ENCODE measurements at places on chromosomes 4 and X.

GRCh38 chr4:26943391-26943790 lies 82.8 kb downstream of the STIM2 start:
- no peak for DNase-seq

DNA sequence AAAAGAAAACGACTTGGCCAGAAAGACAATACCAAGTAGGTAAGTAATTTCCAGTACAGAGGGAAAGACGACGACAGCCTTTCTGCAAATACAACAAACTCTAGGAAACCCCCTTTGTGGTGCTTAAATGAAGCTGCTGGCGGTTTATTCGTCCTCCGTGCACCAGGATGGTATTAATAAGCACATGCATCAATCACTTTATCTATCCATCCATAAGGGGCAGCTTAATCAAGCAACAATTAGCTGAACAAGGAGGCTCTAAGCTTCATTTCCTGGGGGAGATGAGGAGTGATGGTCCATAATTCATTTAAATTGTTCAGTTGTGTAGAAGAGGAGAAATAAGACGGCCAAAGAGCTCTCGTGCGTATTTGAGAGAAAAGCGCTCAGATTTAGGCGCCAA lies 26.2 kb downstream of the IRF2 start:
- no peak for DNase-seq

GRCh38 chr4:112318239-112319142 lies 21.3 kb downstream of the ALPK1 start:
- no peak for DNase-seq

GRCh38 chrX:153610836-153611213 lies 11.9 kb upstream of the CCNQ start:
- no peak for DNase-seq

- DNase-seq: no peak
Measured at GRCh38 chr4:56222514-56222913, 164.8 kb downstream of the AASDH start.

GRCh38 chrX:9851890-9852289 lies 65.7 kb downstream of the SHROOM2 start:
- DNase-seq: no peak

DNA sequence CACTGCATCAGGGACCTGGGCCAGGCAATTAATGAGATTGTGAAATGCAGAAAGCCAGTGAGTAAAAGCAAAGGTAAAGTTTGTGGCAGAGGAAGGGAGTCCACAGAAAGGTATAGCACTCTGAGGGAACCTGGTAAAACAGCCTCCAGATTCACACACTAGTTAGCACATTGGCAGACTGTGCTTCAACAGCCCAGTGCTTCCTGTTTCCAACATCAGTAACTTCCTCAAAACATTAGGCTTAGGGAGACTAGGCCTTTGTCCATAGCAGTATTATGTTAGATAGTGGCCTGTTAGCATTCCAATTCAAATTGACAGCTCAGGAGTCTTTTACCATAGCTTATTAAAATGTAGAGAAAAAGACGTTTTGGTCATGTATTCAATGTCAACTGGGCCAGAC lies 582.6 kb upstream of the ACTRT1 start:
- DNase-seq: no peak

- no peak for DNase-seq
Measured at GRCh38 chr4:64538219-64538618, 129.0 kb upstream of the TECRL start.

- no peak for DNase-seq
Measured at GRCh38 chr4:129622566-129622965, 526.6 kb downstream of the C4orf33 start.

- no peak for DNase-seq
Measured at GRCh38 chr4:144968606-144969005, 129.4 kb downstream of the ANAPC10 start.

DNA sequence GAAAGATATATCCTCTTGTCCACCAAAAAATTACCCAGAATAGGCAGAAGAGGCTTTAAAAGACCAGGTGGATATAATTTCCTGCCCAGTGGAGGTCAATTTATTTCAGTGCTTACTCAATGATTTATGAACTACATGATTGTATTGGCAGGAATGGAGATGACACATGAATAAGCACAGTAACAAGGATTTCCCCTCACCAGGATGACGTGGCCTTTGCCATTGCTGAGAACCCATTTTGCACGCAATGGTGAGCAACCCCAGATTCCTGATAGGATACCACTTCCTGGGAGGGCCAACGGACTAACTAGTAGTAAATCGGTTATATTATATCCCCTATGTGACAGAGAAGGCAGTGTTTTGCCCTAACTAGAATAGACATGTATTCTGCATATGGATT lies 11.6 kb upstream of the TTC29 start:
- DNase-seq: no peak

DNA sequence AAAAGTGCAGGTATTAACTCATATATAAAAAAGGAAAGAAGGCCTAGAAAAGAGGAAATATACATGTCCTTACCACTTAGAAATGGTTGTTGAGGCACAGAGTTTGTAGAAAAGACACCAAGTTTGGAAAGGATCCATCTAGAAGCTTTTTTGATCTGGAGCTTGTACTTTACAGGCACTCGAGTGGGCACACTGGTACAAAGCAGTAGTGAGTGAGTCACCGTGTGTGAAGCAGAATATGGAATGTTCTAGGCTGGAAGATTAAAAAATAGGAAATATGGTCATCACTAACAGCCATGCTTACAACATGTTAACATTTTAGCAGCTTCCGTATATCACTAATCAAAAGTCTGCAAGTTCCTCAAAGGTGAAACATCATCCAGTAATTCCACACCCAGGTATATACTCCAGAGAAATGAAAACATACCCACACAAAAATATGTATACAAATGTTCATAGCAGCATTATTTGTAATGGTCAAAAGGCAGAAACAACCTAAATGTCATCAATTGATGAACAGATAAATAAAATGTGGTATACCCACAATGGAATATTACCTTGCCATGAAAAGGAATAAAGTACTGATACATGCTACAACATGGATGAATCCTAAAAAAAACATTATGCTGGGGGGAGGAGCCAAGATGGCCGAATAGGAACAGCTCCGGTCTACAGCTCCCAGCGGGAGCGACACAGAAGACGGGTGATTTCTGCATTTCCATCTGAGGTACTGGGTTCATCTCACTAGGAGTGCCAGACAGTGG lies 69.5 kb downstream of the FRYL start:
- no peak for DNase-seq

DNA sequence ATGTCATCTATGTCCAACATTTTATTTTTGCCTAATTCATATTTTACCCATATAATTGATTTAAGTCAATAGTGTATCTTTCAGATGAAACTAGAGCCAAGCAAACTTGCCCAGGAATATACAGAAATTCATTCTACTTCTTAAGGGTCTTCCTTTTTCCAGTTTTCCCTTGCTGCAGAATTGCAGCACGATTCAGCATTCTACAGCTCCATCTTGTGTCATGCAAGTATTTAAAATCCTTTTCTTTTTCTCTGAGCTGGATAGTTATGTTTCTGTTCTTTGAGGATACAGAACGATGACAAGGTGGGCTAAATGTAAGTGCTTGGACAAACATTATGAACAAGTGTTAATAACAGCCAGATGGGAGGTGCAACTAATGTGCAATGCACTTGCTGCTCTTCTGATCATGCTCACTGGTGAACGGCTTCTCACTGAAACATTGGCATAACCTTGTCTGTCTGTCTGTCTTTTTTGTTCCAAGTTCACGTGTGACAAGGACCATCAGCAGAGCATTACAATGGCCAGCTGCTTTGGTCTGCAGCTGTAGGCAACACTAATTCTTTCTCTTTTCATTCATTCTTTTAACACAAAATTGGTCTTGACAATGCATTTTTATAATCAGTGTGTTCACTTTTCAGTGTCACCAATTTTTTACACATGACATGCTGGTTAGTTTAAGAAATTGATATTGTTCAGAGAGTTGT lies 1821.7 kb downstream of the ARAP2 start:
- no peak for DNase-seq

- DNase-seq: peak; percentile 59
Measured at GRCh38 chrX:70262952-70263567, 3.1 kb upstream of the P2RY4 start.

GRCh38 chr4:39044956-39045826 lies 13.0 kb upstream of the TMEM156 start:
- no peak for DNase-seq

- no peak for DNase-seq
Measured at GRCh38 chrX:10569946-10570345, 50.4 kb downstream of the MID1 start.

DNA sequence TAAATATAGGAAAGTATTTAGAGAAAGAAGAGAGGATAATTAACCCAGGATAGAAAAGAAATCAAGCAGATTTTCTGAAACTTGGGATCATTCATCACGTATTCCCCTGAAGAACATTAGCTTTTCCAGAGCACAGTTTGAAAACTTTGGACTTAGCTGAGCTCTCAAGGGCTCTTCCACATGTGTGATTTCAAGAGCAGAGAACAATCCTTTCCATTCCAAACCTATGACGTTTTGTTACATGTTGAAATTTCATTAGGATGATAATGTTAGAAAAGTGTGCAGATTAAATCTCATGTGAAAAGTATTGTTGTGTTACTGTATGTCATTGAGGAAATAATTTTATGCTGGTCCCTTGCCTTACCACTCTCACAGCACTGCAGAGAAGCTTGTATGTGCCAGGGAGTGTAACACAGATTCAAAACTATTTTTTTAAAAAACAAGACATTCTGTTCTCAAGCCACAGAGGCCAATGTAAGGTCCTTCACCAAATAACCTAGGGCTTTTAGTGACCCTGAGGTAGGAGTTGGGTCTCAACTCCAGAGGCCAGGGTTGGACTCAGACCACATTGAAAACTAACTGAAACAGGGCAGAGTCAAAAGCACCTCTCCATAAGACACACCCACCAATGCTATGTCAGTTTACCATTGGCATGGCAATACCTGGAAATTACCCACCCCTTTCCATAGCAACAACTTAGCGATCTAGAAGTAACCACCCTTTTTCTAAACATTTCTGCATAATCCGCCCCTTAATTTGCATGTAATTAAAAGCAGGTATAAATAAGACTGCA lies 141.3 kb downstream of the ANXA5 start:
- DNase-seq: no peak

DNA sequence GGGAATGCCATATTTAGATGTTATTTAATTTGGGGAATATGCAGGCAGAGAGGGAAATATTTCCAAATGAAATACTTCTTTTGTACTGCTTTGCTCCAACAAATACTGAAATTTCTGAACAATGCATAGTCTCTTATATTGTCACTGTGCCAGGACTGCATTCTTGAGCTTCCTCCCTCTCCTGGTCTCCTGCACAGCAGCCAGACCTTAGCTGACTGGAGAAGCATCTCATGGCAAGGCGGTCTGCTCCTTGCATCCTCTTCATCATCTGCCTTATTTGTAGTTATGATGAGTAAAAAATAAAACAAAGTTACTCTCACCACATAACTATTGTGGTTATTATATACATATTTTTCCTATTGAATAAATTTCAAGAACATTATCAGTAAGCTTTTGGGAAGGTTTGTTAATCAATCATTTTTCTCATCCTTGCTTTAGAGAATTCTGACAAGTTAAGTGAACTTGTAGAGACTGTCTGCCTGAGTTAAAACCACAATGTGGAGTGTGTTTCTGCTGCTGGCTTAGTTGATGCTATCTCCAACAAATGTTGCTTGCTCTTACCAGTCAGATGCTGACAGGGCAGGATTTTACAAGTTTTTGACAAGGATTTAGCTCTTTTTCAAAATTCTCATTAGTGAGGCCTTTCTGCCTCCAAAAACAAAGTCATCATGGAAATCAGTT lies 153.6 kb downstream of the SOWAHB start:
- no peak for DNase-seq

DNA sequence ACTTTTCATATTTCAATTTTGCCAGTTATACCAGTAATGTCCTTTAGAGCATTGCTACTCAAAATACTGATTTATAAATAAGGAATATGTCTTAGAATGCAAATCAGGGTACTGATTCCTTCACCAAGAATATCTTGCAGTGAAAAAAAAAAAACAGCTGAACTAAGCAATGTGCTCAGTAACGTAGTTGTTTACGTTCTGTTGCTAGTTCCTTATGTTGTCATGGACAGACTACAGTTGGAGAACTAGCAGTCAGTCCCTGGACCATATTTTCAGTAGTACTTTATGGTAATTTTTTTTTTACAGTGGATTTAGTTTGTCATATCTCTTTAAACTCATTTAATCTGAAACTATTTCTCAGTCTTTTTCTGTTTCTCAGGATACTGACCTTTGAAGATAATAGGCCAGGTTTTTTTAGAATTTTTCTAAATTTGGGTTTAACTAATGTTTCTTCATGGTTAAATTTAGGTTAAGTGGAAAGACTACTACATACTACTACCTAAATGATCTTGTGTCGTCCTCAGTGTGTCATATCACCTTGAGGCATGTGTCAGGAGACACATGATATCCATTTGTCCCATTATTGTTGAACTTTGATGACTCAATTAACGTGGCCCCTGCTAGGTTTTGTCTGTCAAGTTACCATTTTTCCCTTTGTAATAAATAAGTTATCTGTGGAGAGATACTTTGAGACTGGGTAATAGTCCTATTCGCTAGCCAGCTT lies 21.0 kb downstream of the SMARCAD1 start:
- no peak for DNase-seq

DNA sequence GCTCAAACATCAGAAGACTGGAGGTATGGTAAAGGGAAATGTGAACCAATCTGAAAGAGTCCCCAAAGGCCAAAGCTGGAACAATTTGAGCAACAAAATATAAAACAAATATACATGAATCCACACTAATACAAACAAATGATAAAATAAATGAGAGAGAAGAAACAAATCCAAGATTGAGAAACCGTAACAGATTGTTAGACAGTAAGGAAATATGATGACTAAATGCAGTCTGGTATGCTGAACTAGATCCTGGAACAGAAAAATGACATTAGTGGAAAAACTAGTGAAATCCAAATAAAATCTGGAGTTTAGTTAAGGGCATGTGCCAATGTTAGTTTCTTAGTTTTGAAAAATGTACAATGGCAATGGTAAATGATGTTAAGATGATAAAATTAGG lies 15.9 kb downstream of the PPA2 start:
- no peak for DNase-seq

GRCh38 chr4:68451246-68452211 lies 4.3 kb downstream of the TMPRSS11E start:
- DNase-seq: no peak

DNA sequence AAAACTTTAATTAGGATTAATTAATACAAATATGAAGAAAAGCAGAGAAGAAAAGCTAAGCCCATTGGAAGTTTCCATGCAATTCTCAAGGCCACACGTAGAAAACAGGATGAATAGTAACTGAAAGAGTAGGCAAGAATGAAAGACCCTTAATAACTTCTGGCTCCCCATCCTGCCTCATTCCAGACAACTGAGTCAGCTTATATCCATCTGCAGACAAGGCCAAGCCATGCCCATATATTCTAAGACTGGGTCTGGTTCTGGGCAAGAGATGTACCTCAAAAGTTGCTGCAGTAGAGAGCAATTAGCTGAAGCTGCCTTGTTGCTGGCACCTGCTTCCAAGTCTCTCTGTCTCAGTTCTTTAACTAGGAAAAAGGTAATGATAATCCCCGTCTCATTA lies 244.1 kb downstream of the GPC3 start:
- no peak for DNase-seq

DNA sequence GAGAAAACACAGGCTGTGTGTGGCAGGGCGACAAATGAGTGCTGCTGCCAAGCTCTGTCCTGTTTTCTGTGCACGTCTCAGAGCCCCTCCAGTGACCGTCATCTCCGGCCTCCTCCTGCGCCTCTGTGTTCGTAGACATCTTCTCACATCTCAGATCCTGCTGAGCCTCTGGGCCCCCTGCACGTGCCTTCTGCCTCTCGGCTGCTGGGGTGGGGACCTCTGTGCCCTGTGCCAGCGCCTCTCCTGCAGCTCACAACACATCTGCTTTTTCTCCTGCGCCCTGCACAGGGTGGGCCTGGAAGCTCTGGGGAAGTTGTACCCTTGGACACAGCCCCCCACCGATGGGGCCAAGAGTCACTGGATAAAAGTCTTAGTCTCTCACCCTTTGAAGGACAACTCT lies 2.4 kb upstream of the CTAG2 start:
- no peak for DNase-seq
